ENCODE measurements at places on chromosomes 2 and 18. TPM values are rescaled to one million over a fixed set of nuclear protein-coding genes. Genes with fewer than 3 reads are reported as not detected.

SLC19A3 gene
- not detected for total RNA-seq

MC5R gene
- total RNA-seq: not detected

C2orf72 gene
- 0.20 TPM for total RNA-seq

CHRNA1 gene
- 1.8 TPM for total RNA-seq

LRP2 gene
- not detected for total RNA-seq

DNA sequence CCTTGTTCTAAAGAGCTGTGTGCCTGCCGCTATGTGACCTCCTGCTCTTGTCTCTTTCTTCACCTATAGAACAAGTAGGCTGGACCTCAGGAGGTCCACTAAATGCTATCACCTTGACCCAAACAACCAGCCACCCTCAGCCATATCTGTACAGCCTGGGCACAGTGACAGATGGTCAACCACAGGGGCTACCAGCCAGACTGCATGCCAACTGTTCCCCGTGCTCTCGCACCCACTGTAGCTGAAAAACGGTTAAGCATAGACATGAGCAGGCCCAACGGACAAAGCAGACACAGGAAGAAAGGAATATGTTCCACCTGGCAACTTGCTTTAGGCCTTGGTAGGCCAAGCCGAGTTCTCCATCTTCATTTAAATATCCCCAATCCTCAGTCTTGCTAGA is 43.2 kb upstream of the ACAA2 start:
- DNase-seq: no peak
- H3K4me1 ChIP-seq: no peaks in the 10 kb centered on the region
- H3K27ac ChIP-seq: no peak overlapping the region
- H3K4me3 ChIP-seq: no peak overlapping the region

DNA sequence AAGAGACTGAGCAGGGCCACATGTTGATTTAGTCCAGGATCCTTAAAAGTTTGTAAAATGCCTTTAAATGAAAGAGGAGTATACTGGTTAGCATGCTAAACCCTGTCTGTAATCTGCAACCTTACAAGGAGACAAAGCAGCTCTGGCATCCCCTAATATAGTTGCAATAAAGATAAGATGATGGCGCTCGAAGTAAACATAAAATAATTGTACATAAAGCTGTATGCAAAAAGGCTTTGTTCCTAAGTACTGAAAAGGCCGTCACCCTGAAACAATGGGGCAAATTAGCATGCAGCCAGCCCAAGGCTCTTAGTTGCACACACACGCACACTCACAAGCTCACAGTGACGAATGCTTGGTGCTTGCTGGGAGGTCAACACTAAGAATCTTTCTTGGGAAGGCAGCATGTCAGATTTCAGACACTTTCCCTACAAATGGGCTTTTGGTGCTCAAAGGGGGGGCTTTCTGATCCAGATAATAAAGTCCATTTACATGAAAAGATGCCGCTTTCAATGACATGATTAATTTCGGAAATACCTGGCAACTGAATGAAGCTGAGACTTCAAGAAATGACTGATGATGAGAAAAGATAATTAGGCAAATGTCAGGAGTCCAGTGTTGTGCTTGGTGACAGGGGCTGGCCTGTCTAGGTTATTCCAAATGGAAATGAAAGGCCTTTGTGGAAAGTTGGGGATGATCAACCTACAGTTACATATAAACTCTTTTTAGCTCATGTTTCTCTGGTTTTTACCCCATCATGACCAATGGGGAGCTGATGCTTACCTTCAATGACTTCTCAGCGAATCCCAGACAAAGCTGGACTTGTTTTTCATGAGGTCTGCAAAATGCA is 370.3 kb downstream of the MEIS1 start:
- no peak overlapping the region for H3K4me3 ChIP-seq
- no peaks in the 10 kb centered on the region for H3K4me1 ChIP-seq
- no peak overlapping the region for H3K27ac ChIP-seq
- DNase-seq: no peak

DNA sequence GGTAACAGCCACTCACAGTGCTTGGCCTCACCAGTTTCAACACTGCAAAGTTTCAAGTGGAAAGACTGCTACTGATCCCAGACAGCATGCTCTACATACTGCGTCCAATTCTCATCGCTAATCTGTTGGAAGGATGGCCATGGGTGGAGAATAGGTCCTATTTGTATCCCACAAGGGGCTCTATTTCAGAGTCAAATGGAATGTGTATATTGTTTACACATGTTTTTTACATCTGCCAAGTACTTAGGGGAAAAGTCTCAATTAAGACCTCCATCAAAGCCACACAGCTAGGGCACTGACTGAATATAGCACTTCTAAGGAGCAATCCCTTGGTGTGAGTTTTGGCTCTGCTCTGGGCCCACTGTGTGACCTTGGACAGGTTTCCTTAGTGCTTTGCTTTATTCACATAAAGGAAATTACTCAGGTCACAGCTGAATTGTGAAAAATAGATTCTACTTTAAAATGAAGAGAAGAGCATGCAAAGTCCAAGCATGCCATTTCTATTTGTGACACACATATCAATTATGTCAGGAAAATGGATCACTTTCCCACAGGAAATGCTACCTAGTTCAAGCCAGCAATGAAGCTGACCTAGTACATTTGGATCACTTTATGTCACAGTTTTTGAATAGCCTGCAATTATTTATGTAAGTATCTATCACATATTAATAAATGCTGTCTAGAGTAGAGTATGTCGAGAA is 112.9 kb upstream of the STK17B start:
- DNase-seq: no peak
- H3K4me3 ChIP-seq: no peak overlapping the region
- peak overlapping the region; percentile 24 for H3K27ac ChIP-seq
- H3K27me3 ChIP-seq: no peaks in the 10 kb centered on the region

- no peak overlapping the region for H3K4me3 ChIP-seq
- peak overlapping the region; percentile 49 for H3K27ac ChIP-seq
- peaks cover 60% of the 10 kb centered on the region for H3K36me3 ChIP-seq
- no peaks in the 10 kb centered on the region for H3K4me1 ChIP-seq
Observed at GRCh38 chr2:237359894-237360780, 53.8 kb downstream of the COL6A3 start.

DNA sequence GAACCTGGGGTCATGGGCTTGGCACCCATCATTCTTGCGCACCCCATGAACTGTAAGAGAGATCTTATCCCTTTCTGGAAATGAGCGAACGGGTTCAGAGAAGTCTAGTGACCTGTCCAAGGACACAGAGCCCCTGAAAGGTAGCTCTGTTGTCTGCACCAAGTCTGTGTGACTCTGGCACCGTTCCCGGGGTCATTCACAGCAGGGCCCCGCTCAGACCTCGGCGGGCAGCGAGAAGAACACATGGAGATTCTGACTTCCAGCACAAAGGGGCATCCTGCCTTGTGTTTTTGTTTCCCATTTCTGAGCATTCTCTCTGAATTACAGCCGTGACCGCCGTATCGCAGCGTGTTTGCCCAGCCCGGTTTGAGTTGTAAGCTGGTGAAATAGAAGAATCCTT is 231.7 kb downstream of the KLHL29 start:
- H3K27ac ChIP-seq: peak overlapping the region; percentile 76
- H3K4me3 ChIP-seq: no peak overlapping the region
- H3K4me1 ChIP-seq: peaks cover 33% of the 10 kb centered on the region

GRCh38 chr2:205733648-205734047 is 51.3 kb downstream of the NRP2 start:
- no peak overlapping the region for H3K27ac ChIP-seq
- H3K36me3 ChIP-seq: peaks cover 13% of the 10 kb centered on the region
- H3K4me1 ChIP-seq: no peaks in the 10 kb centered on the region
- H3K4me3 ChIP-seq: no peak overlapping the region

GRCh38 chr2:97857553-97857952 is 138.2 kb downstream of the TMEM131 start:
- no peaks in the 10 kb centered on the region for H3K36me3 ChIP-seq
- no peaks in the 10 kb centered on the region for H3K27me3 ChIP-seq
- H3K4me3 ChIP-seq: no peak overlapping the region

- no peak overlapping the region for H3K27ac ChIP-seq
- H3K4me3 ChIP-seq: no peak overlapping the region
Observed at GRCh38 chr2:231053846-231054245, 2.8 kb upstream of the PSMD1 start.

GRCh38 chr18:7946734-7947377 is 379.7 kb downstream of the PTPRM start:
- no peak for DNase-seq
- no peaks in the 10 kb centered on the region for H3K27me3 ChIP-seq
- no peaks in the 10 kb centered on the region for H3K4me1 ChIP-seq
- H3K4me3 ChIP-seq: peak overlapping the region; percentile 49
- no peaks in the 10 kb centered on the region for H3K36me3 ChIP-seq
- no peak overlapping the region for H3K27ac ChIP-seq

GRCh38 chr2:57876313-57876712 is 170.3 kb upstream of the VRK2 start:
- H3K4me3 ChIP-seq: no peak overlapping the region
- no peak overlapping the region for H3K27ac ChIP-seq
- no peaks in the 10 kb centered on the region for H3K27me3 ChIP-seq
- no peak for DNase-seq
- H3K4me1 ChIP-seq: no peaks in the 10 kb centered on the region
- H3K36me3 ChIP-seq: no peaks in the 10 kb centered on the region

- H3K4me3 ChIP-seq: no peak overlapping the region
- no peaks in the 10 kb centered on the region for H3K36me3 ChIP-seq
- DNase-seq: no peak
Observed at GRCh38 chr2:239834143-239834542, 191.0 kb downstream of the NDUFA10 start.

DNA sequence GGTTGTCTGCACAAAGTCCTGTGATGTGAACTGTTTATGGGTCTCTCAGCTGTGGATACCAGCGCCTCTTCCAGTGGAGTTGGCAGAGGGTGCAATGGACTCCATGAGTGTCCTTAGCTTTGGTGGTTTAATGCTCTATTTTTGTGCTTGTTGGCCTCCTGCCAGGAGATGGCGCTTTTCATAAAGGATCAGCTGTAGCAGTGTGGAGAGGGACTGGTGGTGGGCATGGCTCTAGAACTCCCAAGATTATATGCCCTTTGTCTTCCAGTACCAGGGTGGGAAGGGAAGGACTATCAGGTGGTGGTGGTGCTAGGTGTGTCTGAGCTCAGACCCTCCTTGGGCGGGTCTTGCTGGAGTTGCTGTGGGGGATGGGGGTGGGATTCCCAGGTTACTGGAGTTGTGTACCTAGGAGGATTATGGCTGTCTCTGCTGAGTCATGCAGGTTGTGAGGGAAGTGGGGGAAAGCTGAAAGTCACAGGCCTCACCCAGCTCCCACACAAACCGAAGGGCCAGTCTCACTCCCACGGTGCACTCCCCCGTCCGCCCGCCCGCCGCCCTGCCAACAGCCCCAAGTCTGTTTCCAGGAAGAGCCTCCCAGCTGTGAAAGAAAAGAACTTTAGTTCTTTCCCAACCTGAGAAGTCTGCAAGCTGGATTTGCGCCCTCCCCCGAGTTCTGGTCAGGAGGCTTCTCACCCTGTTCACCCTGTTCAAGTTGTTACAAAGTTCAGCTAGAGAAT is 108.1 kb downstream of the MARCO start:
- peaks cover 14% of the 10 kb centered on the region for H3K27me3 ChIP-seq
- H3K27ac ChIP-seq: no peak overlapping the region
- DNase-seq: no peak
- H3K36me3 ChIP-seq: no peaks in the 10 kb centered on the region
- H3K4me1 ChIP-seq: no peaks in the 10 kb centered on the region

- peaks cover 41% of the 10 kb centered on the region for H3K4me1 ChIP-seq
- peak overlapping the region; percentile 22 for H3K27ac ChIP-seq
- H3K36me3 ChIP-seq: peaks cover 36% of the 10 kb centered on the region
- no peak for DNase-seq
Observed at GRCh38 chr2:42060718-42061619, 13.1 kb downstream of the PKDCC start.

DNA sequence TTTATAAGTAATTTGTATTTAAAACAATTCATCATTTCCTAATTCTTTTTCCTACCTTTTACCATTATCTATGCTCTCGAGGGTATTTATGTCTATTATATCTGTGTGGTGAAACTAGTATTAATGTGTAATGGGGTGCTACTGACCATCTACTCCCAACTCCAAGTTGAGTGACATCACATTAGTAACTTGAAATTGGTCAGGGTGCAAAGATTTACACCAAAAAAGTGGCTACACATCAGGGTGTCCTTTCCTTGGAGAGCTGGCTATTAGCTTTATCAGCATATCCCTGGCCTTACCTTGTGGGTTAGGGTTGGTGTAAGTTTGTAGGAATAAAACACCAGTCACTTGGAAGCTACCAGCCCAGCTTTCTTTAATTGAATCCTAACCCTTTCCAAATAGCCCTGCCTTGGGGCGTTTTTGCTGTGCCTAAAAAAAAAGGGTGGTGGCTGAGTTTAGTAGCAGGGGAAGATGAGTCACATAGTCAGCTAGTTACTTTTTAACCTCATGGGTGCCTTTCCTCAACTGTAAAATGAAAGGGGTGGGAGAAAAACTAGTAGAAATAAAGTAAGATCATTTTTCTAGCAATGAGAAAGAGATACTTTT is 14.0 kb downstream of the ANXA4 start:
- DNase-seq: no peak
- H3K36me3 ChIP-seq: peaks cover 13% of the 10 kb centered on the region
- no peaks in the 10 kb centered on the region for H3K27me3 ChIP-seq
- peak overlapping the region; percentile 22 for H3K27ac ChIP-seq

DNA sequence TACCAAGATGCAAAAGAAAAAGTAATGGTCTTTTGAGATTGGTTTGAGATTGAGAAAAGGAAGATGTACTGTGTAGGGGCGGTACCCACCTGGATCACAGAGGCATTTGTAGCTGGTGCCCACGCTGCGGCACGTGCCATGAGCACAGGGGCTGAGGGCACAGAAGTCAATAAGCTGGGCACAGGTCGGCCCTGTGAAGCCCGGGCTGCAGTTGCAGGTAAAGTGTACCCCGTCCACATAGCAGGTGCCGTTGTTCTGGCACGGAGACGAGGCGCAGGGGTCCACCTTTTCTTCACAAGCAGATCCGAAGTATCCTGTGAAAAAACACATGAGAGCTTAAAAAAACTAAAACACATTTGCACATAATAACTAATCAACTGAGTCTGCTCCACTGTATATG is 176.1 kb upstream of the PID1 start:
- no peak overlapping the region for H3K4me3 ChIP-seq
- no peak overlapping the region for H3K27ac ChIP-seq
- no peaks in the 10 kb centered on the region for H3K4me1 ChIP-seq
- no peaks in the 10 kb centered on the region for H3K27me3 ChIP-seq
- no peaks in the 10 kb centered on the region for H3K36me3 ChIP-seq

DNA sequence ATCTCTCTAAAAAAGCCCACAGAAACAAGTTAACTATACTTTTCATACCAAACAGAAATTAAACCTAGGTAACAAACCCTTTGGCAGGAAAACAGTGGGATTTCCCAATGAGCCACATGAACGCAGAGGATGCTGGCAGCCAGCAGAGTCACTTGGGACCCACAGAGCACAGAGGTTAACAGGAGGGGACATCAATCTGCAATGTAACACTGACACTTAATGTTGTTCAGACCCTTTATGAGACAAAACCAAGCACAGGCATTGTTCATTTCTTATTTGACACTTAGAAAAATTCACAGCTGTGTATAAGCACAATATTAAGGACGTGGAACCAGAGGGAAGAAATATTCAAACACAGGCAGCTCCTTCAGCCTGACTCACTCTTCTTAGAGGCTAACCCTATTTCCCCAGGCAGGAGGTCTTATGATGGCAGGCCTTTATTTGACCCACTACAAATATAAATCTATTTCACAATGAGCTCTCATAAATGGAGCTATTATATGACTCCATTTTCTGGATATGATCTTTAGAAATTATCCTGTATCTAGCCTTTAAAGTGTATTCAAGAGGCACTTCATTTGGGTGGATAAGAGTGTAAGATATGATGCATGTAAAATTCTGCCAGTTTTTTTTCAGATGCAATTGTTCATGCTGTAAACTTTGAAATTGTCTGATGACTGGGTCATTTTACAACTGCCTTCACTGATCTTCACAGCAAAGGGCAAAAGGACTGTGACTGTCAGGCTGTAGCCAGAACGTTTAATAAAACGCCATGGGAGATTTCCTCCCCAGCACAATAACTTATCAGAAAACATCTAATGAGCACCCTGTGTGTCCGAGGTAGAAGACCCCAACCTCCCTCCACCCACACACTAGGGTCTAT is 132.8 kb upstream of the SATB2 start:
- H3K27ac ChIP-seq: no peak overlapping the region
- H3K4me1 ChIP-seq: no peaks in the 10 kb centered on the region

All from heart left ventricle (tissue), 16 donors.